ENCODE measurements at places on chromosomes 13 and 19.

- DNase-seq, result no peak
Observed at GRCh38 chr13:41220401-41220800, 26.0 kb upstream of the KBTBD7 start.

DNA sequence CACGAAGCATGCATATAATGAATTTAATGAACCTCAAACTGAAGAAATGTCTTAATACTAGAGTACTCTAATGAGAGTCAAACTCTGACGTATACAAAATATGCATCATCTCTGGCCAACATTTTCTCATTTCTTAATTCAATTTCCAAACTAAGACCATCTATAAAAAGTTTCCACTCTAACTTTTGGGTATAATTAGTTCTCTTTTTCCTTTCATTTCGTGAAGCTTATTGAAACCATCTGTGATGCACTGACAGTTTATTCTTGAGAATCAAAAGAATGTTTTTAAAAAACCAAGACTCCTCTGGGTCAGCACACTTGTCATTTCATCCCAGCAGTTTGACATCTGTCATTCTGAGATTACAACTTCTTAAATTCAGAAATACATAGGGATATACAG is 90.0 kb downstream of the CAB39L start:
- no peak for DNase-seq

- no peak for DNase-seq
Observed at GRCh38 chr13:77480066-77480465, 55.4 kb upstream of the SCEL start.

GRCh38 chr13:35839806-35840205 is 291.4 kb downstream of the DCLK1 start:
- no peak for DNase-seq

DNA sequence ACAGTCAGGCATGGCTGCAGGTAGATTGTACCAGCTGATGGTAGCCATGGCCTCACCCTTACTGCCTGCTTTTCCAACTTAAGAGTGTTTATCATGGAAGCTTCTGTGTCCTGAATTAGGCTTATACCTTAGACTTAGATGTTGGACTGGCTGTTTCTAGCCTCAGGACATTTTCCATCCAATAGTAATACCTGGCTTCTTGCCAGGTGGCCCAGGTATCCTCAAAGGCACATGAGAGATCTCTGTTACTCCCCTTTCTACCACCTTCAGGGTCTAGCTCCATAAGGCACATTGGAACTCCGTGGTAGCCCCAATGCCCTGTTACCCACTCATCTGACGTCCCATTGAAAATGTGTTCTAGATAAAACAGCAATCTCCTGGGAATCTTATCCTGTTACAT is 407.5 kb downstream of the SPRY2 start:
- no peak for DNase-seq

DNA sequence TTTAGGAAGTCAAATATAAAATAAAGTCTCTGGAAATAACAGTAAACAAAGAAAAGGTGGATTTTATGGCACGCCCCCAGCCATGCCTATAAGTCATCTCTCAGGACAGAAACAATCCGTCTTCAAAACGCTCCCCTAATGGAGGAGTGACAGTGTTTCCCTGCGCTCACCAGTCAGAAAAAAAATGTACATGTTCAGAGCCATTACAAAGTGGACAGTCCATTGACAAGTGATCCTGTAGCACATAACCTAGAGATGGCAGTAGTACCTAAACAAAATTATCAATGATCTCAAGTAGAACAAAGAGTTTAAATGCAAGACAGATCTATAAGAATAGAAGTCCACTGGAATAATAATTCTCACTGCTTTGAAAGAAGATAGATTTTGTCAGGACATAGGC is 891.7 kb upstream of the MIR17HG start:
- DNase-seq, result no peak

- no peak for DNase-seq
Observed at GRCh38 chr19:13010038-13010991, 15.0 kb downstream of the NFIX start.

DNA sequence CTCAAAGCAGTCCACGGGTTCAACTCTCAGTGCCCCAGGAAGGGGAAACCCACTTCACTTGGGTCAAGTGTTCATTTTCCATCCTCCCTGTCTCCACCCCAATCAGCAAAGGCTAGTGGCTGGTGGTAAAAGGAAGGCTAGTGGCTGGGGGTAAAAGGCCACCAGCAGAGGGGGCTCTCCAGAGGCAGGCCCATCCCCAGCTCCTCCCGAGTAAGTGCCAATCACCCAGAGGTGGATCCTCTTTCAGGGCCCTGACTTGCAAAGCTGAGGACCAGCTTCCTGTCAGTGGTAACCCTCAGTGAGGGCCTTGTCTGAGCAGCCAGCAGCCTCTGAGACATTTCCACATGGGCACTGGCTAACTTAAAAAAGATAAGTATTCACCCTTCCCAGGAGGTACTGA is 22.0 kb upstream of the TPT1 start:
- no peak for DNase-seq

DNA sequence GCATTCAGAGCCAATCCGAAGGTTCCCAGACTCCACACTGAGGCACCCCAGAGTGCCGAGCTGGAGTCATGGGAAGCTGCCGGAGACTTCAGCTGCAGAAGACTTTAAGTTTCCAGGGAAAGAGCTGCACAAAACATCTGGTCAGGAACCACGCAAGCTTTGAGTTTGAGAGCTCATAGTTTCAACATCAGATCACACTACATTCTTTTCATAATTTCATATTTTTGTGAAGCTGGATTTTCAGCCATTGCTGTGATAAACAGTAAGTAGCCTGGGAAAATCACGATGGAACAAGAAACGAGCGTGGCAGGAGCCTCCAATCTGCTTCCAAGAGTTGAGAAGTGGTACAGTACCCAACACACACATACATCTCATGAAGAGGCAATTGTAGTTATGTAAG is 25.5 kb upstream of the ATP12A start:
- DNase-seq, result no peak

- DNase-seq, result no peak
Observed at GRCh38 chr19:8880868-8881488, 48.8 kb downstream of the MBD3L1 start.

- no peak for DNase-seq
Observed at GRCh38 chr13:64753233-64754000, 2476.7 kb downstream of the PCDH9 start.

GRCh38 chr13:31276421-31276820 is 76.6 kb downstream of the B3GLCT start:
- no peak for DNase-seq

- no peak for DNase-seq
Observed at GRCh38 chr13:54742984-54743383, 1714.4 kb downstream of the OLFM4 start.

- no peak for DNase-seq
Observed at GRCh38 chr13:109941951-109942350, 155.6 kb upstream of the IRS2 start.

- DNase-seq, result no peak
Observed at GRCh38 chr13:109751477-109751876, 34.9 kb downstream of the IRS2 start.

- no peak for DNase-seq
Observed at GRCh38 chr19:4764393-4764660, 27.2 kb upstream of the FEM1A start.

DNA sequence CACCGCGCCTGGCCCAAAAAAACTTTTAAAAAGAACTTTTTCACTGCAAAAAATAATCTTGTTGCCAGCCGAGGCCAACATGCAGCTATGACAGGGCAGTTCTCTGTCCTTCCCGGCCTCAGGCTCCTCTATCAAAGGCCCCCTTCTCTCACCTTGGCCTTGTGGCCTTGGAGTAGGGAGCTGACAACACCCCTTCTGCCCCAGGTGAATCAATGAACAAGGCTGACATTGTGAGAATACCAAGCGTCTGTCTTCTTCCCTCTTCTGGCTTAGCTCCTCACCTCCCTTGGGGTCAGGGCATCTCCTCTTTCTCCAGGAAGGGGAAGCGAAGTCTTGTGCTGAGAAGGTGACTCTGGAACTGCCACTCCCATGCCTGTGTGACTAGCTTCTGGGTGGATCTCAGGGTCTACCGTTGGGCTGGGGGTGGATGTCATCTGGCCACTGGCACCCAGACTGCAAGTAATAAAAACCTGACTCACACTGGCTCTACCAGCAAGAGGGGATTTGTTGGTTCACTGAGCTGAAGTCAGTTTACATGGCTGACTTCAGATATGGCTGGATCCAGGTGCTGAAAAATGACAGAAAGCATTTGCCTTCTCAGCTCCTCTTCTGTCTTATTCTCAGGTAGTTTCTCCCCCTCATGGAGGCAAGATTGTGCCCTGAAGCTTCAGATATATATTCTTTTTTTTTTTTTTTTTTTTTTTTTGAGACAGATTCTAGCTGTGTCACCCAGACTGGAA is 6.3 kb downstream of the C19orf38 start:
- DNase-seq, result no peak

DNA sequence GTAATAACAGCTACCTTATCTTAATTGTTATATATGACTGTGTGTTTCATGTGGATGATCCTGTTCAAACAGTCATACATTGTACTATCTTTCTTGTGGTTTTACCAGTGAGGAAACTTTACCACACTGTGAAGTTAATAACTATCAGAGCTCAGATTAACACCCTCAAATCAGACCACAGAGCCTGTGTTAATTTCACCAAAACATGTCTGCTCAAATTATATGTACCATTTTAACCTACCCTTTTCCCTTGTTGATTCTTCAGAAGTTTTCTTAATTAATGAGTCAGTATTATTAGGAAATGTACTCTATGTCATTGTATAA is 1.8 kb upstream of the ZNF331 start:
- no peak for DNase-seq

DNA sequence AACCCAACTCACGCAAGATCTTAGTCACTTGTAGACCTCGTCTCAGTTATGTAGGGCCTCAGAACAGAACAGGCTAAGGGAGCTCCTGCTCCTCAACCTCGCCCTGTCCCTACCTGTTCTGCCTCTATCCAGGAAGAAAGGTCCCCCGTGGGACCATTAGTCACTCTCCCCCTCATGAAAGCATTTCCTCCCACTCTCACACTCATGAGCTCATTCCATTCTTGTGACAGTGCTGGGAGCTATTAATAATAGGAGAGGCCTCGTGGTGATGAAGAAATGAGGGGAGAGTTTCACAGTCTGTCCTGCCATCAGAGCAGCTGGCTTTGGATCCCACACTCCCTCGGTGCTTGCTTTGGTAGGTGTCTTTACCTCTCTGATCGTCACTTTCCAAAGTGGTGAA is 10.2 kb downstream of the PPP2R1A start:
- DNase-seq, result no peak

DNA sequence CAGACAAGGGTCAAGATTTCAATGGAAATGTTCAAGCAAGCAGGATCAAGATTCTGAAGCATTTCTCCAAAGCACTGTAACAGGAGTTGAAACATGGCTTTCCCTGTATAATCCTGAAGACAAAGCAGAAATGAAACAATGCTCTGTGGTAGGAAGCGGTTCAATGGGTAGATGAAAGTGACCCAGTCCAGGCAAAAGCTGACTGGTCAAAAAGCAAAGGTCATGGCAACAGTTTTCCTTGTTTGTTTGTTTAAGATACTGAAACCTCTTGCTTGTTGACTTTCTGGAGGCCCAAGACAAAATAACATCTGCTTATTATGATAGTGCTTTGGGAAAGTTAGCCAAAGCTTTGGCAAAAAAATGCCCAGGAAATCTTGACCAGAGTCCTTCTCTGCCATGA is 1343.9 kb upstream of the PCDH9 start:
- no peak for DNase-seq

DNA sequence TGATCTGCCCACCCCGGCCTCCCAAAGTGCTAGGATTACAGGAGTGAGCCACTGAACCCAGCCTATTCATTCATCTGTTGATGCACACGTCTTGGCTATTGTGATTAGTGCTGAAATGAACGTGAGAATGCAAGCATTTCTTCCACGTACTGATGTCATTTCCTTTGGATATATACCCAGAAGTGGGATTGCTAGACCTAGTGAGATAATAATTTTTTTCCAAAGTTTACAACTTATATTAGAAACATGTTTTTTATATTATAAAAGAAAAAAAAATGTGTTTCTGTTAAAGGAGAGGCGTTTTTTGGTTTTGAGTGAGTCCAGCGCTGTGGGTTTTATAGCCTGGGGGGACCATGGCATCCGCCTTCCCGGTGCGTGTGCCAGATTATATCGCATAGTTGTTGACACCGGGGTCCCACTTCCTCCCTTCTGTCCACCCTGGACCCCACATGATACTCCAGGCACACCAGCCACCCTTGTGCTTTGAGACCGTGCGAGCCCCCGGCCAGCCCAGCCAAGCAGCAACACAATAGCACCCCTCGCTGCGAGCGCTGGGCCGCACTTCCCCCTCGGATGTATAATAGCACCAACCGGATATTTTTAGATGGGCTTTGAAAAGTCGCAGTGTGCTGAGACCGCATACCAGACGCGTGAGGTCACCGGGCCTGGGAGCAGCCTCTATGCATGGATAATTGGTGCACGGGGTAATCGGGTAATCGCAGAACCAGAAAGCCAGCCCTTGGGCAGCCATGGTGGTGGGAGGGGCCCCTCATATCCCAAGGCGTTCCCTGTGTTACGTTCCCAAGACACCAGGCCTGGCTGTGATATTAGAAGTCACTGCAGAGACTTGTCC is 59.6 kb downstream of the MYO9B start:
- DNase-seq, result no peak

DNA sequence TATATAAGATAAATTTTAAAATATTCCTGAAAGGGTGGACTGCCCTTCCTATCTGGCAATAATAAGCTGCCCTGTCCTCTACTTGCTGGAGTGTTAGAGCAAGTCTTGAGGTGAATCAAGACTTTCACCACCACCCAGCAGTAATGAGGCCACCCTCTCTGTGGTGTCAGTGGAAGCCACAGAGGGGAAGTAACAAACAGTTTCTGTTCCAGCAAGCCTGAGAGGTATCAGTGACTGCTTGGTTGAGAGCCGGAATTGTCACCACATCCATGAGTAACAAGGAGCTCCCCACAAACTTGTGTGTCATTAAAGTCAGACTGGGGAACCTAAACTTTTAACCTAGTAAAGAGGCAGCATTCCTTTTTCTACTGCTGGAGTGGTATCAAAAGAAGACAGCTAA is 532.7 kb upstream of the SPRY2 start:
- DNase-seq, result no peak

DNA sequence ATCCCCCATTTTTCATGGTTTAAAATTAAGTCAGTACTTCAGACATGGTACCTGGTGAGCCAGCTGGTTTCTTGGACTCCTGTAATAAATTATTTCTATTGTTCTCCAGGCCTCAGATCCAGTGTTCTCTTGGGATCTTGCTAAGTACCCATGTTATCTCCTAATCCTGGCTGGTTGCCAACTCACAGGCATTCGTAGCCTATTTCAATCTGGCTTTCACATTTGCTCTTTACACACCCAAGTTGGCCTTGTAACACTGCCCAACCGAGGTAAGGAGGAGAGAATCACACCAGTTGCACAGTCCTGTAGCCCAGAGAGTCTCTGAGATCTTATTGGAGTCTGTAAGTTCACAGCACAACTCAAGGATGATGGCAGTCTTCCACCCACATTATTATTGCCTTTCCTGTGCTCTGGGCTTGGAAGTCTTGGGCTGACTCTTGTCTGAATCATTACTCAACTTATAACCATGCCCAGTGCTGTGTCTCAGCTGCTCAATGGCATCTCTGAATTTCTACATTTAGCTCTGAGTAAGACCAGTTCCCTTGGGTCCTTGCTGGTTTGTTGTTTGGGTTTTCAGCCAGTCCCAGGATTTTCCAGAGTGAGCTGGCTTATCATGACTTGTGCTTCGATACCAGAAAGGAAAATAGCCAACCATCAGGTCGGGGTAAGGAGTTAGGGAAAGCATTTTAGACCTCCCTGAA is 76.6 kb upstream of the KLF12 start:
- no peak for DNase-seq

Measured in stimulated activated CD4-positive, alpha-beta T cell treated with anti-CD3 and anti-CD28 coated beads, Interleukin-1b, Interleukin-23, amount 100 ng/mL, for 24 hours (primary cell).